ENCODE measurements at places on chromosomes 13 and 19.

DNA sequence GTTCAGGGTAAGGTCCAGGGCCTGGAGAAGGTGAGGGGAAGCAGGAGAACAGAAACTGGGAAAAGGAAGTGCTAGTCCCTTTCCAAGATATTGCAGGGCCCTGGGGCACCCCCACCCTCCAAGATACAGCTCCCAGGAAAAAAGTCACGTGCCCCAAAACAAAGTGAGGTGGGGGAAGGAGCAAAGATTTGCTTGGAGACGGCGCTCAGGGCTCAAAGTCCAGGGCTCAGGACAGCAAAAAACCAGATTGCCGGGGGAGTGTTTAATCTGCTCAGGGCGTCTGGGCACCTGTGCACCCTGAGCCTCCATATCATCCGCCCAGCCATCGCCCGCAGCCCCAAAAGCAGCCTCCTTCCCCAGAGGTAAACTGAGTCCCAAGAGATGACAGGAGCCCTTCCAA, 6.3 kb downstream of the SMIM24 start:
- no peak for DNase-seq

DNA sequence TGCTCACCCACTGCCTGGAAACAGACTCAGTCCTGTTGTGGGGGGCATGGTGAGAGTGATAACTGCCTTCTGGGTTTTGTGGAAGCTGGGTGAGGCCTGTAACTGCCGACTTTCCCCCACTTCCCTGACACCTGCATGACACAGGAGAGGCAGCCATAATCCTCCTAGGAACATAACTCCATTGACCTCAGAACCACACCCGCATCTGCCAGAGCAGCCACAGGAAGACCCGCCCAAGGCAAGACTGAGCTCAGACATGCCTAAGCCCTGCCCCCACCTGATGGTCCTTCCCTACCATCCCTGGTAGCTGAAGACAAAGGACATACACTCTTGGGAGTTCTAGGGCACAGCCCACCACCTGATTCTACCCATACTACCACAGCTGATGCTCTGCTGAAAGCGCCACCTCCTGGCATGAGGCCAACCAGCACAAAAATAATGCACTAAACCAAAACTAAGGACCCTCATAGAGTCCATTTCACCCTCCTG, 326.7 kb downstream of the RBM26 start:
- no peak for DNase-seq

DNA sequence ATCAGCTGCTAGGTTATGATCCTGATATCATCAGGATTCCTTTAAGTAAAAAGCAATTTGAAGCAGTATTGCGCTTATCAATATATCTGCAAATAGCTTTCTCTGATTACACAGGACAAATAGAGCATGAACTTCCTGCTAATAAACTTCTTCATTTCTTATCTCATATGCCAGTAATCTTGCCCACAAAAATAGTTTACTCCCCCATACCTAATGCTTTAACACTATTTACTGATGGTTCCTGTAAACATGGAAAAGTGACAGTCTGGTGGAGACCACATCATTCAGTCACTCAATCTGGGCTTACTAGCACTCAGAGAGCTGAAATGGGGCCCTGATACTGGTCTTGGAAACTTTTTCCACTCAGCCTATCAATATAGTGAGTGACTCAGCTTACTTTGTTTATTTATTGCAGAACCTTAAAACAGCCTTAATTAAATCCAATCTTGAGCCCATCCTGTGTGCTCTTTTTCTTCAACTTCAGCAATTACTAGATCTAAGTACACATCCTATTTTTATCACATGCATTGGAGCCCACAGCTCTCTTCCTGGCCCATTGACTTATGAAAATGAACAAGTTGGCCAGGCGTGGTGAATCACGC, 1464.3 kb downstream of the UQCRFS1 start:
- no peak for DNase-seq

GRCh38 chr13:93220073-93220472, 6.5 kb upstream of the GPC6 start:
- DNase-seq: no peak

- no peak for DNase-seq
Measured at GRCh38 chr13:92225861-92226260, 827.4 kb downstream of the GPC5 start.

GRCh38 chr19:7924651-7925170, 1.2 kb downstream of the CTXN1 start:
- no peak for DNase-seq

DNA sequence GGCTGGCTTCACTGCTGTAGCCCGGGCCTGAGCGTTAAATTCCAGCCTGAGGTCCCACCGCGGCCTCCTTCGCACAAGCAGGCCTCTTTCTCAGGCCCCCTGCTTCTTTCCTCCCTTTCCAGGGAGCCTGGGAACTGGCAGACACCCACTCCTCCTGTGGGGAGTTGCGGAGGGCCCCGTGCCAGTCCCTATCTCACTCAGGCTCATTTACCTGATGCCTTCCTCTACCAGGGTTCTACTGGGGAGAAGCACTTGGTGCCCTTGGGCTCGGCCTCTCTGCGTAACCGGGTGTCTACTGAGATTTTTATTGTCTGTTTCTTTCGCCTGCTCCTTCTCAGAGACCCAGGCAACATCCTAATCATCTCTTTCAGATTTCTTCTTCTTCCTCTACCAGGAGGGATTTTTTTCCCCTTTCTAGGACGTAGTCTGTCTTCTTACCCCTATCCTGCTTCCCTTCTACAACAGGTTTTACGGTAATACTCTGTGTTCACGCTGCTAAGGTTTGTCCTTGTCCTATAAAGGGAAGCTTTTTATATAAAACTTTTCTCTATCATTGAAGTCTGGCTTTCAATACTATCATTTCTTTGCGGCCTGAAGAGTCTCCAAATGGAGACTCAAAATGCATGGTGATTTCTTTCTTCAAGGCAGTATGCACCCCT, 135.4 kb upstream of the GPR12 start:
- DNase-seq: no peak

- no peak for DNase-seq
Measured at GRCh38 chr19:28968721-28969120, 244.2 kb downstream of the UQCRFS1 start.

GRCh38 chr19:13260883-13261653, 110.9 kb downstream of the IER2 start:
- no peak for DNase-seq

- DNase-seq: no peak
Measured at GRCh38 chr19:51651216-51651846, 4.7 kb upstream of the SIGLEC14 start.

DNA sequence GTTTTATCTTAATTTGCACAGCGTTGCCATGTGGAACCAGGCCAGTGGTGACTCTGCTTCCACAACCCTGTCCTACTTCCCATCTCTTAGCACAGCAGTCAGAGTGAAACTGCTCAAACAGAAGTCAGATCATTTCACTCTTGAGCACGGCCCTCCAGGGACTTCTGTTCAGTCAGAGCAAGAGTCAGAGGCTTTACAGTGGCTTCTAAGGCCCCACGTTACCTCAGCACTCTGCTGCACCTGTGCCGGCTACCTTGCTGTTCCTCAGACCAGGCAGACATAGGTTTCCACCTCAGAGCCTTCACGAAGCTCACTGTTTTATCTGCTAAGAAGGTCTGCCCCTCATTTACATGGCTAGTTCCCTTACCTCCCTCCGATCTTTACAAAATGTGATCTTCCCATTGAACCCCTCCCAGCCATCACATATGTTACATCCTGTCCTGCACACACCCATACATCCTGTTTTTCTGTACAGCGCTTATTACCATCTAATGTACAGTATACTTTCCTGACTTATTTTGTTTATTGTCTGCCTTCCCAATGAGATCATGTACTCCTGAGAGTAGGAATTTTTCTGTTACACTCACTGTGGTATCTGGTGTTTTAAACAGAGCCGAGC, 41.6 kb downstream of the TM9SF2 start:
- no peak for DNase-seq

GRCh38 chr19:16581971-16582343, 9.7 kb upstream of the SLC35E1 start:
- DNase-seq: no peak

GRCh38 chr19:10682397-10683063, 18.7 kb upstream of the QTRT1 start:
- no peak for DNase-seq

DNA sequence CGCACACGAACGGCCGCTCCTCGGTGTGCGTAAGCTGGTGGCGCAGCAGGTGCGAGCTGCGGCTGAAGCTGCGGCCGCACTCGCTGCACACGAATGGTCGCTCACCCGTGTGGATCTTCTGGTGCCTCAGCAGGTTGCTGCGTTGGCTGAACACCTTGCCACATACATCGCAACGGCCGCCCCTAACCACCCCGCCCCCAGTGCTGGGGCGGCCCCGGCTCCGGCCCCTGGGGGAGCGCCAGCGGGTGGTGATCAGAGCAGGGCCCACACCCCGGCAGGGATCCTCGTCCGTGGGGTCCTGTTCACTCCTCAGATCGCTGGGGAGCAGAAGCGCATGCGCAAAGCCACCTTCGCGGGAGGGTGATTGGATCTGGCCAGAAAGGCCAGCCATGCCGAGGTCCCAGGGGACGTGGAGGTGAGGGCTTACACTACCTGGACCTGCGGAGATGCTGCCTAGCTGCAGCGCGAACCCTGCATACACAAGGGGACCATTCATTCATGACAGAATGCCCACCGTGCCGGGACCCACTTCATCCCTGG, 4.7 kb upstream of the UBE2M start:
- DNase-seq: no peak

- no peak for DNase-seq
Measured at GRCh38 chr13:98142380-98143156, at the start of gene FARP1. TSS of gene FARP1 (plus strand) at chr13:98143094. CDS start at chr13:98213243, 70,149 bp downstream.

- no peak for DNase-seq
Measured at GRCh38 chr13:81577601-81578195, 1236.8 kb upstream of the SPRY2 start.

Data from activated naive CD8-positive, alpha-beta T cell treated with anti-CD3 and anti-CD28 coated beads, Interleukin-2, amount 50 U/mL, for 16 hours (primary cell).